Esophagus muscularis mucosa (tissue), 4 donors: ENCODE measurements at places on chromosomes 13 and 19. TPM values are rescaled to one million over a fixed set of nuclear protein-coding genes. Genes with fewer than 3 reads are reported as not detected.
A peak's percentile ranks its signal among the peaks of the same experiment; 100 is the strongest.

- no peaks in the 10 kb centered on the region for H3K36me3 ChIP-seq
- no peak overlapping the region for H3K4me3 ChIP-seq
- H3K27me3 ChIP-seq, result no peaks in the 10 kb centered on the region
- no peak overlapping the region for H3K27ac ChIP-seq
Measured at GRCh38 chr13:44715287-44716230, 139.4 kb upstream of the TSC22D1 start.

- no peaks in the 10 kb centered on the region for H3K27me3 ChIP-seq
Measured at GRCh38 chr19:37691881-37692504, 27.6 kb downstream of the ZNF607 start.

The ZNF677 gene
- 17.9 TPM for total RNA-seq

- no peak overlapping the region for H3K4me3 ChIP-seq
- no peaks in the 10 kb centered on the region for H3K36me3 ChIP-seq
- DNase-seq, result no peak
- H3K27ac ChIP-seq, result no peak overlapping the region
- no peaks in the 10 kb centered on the region for H3K27me3 ChIP-seq
- H3K4me1 ChIP-seq, result no peaks in the 10 kb centered on the region
Measured at GRCh38 chr13:85567909-85568308, 231.3 kb downstream of the SLITRK6 start.

- no peak for DNase-seq
- H3K4me1 ChIP-seq, result no peaks in the 10 kb centered on the region
- no peak overlapping the region for H3K4me3 ChIP-seq
- no peaks in the 10 kb centered on the region for H3K27me3 ChIP-seq
- no peak overlapping the region for H3K27ac ChIP-seq
Measured at GRCh38 chr19:51320280-51320657, 8.8 kb downstream of the IGLON5 start.

DNA sequence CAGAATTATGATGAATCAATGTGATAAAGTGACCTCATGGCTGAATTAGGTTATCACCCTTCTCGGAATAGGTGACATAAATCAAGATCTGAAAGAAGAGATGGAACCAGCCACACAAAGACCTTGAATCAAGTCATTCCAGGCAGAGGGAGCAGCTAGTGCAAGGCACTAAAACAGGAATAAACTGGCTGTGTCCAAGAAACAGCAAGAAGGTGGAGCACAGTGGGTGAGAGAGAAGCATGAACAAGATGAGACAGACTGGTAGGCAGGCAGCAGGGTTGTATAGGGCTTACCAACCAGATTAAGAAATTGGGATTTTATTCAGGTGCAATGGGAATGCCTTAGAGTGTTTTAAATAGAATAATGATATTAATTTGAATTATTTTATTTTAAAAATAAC, 470.3 kb downstream of the PCDH20 start:
- H3K4me1 ChIP-seq, result no peaks in the 10 kb centered on the region
- H3K4me3 ChIP-seq, result no peak overlapping the region
- H3K27ac ChIP-seq, result no peak overlapping the region
- H3K27me3 ChIP-seq, result no peaks in the 10 kb centered on the region
- H3K36me3 ChIP-seq, result no peaks in the 10 kb centered on the region
- DNase-seq, result no peak

DNA sequence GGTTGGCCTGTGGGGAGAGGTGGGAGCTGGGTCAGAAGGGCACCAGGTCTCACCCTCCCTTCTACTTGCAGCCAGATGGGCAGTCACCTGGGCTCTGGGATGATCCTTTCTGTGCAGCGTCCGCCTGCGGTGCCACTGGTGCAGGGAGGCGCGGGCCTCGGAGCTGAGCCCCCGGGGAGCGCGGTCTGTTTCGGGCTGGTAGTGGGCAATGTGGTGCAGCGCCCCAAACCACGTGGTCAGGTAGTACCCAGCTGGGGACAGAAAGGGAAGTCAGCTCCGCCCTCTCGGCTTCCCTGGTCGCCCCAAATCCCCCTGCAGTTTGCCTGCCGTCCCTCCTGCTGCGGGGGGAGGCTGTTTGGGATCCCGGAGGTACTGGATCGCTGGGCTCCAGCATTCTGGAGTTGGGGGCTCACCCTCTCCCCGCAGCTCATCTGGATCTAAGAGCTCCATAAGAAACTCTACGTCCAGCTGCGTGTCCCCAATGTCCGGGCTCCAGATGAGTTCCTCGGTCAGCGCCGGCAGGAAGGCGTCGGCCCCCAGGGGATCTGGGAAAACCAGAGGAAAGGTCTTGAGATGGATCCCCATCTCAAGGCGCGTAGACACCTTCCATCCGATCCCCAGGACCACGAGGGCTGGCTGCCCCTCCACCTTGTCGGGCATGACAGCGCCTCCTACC, 8.8 kb downstream of the RINL start:
- H3K27ac ChIP-seq, result peak overlapping the region; percentile 68
- H3K36me3 ChIP-seq, result no peaks in the 10 kb centered on the region
- peaks cover 4% of the 10 kb centered on the region for H3K27me3 ChIP-seq
- peak overlapping the region; percentile 60 for H3K4me3 ChIP-seq
- no peak for DNase-seq

The KLC3 gene
- total RNA-seq, result not detected

- no peak for DNase-seq
- H3K4me1 ChIP-seq, result no peaks in the 10 kb centered on the region
- peaks cover 99% of the 10 kb centered on the region for H3K36me3 ChIP-seq
- H3K4me3 ChIP-seq, result no peak overlapping the region
- no peak overlapping the region for H3K27ac ChIP-seq
Measured at GRCh38 chr19:10142701-10143375, 23.1 kb upstream of the EIF3G start.

GRCh38 chr19:49415810-49416200, 7.4 kb downstream of the PTH2 start:
- H3K4me3 ChIP-seq, result no peak overlapping the region
- no peak overlapping the region for H3K27ac ChIP-seq
- peaks cover 6% of the 10 kb centered on the region for H3K27me3 ChIP-seq
- no peak for DNase-seq

- DNase-seq, result peak; percentile 42
- H3K36me3 ChIP-seq, result no peaks in the 10 kb centered on the region
- H3K4me3 ChIP-seq, result no peak overlapping the region
- no peaks in the 10 kb centered on the region for H3K4me1 ChIP-seq
- H3K27ac ChIP-seq, result no peak overlapping the region
Measured at GRCh38 chr19:54561840-54562239, 11.8 kb upstream of the LILRA2 start.
